H7 (cell line): ENCODE measurements at places on chromosomes 12 and 14. TPM values are rescaled to one million over a fixed set of nuclear protein-coding genes. Genes with fewer than 3 reads are reported as not detected.

RNFT2 gene
- total RNA-seq: 10.8 and 15.4 TPM in 2 replicates

- no peak for DNase-seq
These were observed 310.0 kb downstream of the IPO8 start for GRCh38 chr12:30385706-30386105.

- no peak for DNase-seq
These were observed 30.9 kb downstream of the CCDC92 start for GRCh38 chr12:123941624-123942237.

DNA sequence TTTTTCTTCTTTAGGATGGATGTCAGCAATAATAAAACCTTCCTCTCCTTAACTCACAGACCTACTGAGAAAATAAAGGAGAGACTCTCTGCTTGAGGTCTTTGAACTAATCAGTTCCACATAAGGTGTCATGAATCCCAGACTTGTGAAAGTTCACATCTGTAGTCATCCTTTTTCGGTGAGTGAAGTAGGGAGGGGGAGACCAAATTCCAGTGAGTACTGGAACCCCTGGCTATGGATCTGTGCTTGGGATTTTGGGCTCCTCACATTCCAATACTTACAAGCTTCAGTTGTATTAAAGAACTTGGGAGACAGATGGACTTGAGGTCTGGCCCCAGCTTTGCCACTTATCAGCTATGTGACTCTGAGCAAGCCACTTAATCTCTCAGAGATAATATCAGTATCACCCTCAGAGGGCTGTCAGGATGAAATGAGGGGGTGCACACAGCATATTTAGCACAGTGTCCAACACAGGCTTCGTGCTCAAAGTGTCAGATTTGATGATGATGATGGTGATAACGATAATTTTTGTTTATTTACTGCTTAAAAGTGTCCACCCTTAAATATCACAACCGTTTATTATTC is 34.8 kb upstream of the APPL2 start:
- no peak for DNase-seq

LMNTD1 gene
- 2.8 TPM in 1 of 2 replicates, not detected in the other for total RNA-seq

DNA sequence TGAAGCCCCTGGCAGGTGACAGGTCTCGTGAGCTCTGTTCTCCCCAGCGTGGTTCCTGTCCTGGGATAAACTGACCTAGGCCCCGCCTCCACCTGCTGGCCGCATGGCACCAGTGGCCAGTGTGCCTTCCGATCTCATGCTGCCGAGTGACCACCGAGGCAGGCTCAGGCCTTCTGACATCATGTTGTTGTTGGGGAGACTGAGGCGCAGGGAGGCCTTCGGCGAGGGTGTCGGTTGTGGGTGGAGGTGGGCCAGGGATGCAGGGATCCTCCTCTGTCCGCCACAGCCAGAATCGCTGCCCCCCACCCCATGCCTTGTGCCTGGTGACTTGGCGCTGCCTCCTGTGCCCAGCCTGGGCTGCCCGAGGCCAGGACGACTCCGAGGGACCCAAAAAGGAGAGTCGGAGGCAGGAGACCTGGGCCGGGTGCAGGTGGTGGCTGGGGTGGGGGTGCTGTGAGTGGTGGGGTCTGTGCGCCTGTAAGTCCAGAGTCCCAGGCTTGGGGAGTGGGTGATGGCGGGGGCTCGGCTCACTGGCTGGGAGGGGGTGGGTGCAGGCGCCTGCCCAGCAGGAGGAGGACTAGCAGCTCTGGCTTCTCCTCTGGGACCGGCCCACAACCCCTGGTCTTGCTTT is 24.3 kb downstream of the ASPG start:
- DNase-seq: peak; percentile 44

- no peak for DNase-seq
These were observed 70.4 kb downstream of the NRXN3 start for GRCh38 chr14:78240567-78240966.

DNA sequence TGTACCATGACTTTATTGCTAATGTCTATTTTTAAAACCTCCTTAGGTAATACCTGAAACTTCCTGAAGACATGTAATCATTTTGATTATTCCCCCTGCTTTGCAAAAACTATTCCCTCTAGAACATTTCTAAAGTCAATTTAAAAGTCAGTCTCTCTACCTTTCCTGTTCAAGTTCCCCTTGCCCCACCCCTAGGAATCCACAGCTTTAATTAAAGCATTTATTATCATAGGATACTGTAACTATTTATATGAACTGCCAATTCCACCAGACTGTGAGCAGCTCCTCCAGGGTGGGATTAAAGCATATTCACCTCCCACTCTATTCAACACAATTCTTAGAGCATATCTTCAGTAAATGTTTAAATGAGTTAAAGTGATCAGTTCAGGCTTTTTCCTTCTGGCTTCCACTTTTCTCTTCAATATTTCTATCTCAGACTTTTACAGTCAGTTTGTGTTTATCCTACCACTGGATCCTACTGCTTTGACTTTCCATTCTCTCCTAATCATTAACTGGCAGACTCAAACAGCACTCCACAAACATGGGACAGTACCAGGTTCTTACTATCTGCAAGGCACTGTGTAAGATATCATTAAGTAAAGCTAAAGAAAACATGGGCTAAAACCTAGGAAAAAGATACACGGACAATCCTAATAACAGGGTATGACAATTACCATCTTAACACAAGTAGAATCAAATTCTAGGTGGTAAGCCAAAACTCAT is 39.1 kb downstream of the PTPN21 start:
- no peak for DNase-seq

CMTM5 gene
- total RNA-seq: 0.14 TPM in 1 of 2 replicates, not detected in the other

- DNase-seq: no peak
These were observed 98.3 kb downstream of the PDZRN4 start for GRCh38 chr12:41286426-41286825.

DNA sequence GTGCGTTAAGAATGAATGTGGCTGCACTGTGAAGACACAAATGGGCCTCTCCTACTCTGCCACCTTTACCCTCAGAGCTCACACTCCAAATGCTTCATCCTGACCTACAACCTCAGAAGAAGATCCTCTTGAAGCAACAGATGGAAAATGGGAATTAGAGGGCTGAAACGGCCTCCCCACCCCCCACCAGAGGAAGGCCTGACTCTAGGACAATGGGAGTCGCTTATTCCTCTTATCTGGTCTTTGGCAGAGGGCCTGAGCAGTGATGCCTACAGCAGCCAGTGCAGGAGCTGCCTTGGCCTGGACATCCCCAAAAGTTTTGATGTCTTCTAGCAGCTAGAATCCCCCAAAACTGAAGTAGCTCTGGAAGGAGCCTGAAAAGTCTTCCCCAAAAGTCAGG is 29.2 kb downstream of the BTBD7 start:
- no peak for DNase-seq
